ENCODE measurements at places on chromosomes 4 and X.

DNA sequence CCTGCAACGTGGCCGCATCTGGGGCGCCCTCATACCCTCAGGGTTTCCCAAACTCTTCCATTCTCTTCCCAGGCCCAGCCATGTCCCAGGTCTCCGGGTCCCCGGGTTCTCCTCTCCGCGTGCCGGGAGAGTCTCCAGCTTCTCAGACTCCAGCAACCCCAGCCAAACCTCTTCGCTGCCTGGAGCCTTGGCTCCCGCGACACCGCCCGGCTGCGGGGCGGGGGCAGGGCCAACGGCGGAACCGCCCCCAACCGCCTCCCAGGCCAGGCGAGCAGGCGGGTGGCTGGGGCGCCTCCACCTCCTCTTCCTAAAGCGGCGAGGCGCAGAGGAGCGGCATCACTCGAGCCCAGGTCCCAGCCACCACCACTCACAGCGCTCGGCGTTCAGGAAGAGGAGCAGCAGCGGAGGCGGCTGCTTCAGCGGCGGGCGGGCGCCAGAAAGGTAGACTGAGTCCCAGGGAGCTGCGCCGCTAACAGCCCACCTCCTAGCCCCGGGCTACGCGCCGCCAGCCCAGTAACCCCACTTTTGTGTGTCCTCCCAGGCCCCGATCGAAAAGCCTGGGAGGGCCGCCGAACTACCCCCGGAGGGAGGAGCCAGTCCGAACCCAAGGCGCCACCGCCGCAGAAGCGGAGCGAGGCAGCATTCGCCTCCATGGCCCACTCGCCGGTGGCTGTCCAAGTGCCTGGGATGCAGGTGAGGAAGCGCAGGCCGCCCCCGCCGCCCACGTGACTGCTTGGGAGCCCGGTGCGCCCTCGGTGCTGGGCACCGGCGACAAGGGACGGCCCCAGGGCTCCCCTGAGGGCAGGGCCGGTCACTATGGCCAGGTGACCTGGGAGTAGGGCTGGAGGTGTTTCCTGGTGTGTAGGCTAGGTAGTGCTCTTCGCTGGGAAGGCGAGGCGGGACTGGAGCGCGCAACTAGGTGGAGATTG is at the start of gene STK26:
STK26 (plus strand) TSS at position 336 of the 929 bp plus-strand sequence; CDS start at position 652, 316 bp downstream.
- peak; percentile 89 for DNase-seq

DNA sequence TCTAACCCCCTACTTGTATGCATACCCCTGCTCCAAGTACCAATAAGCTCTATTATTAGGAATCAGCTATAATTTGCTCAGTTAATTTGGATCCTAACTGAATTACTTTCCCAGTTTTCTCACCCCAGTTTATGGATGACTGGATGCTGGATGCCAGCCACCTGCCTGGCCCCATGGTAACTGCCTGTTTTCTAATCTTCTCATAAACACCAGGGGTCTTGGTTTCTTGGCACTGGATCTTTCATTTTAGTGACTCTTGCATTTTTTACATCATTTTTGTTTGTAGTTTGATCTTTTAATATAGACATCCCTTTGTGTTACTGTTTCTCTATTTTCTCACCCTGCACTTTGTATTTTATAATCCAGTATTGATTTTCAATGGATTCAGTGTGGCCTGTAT is 246.8 kb downstream of the ADGRL3 start:
- DNase-seq: no peak

DNA sequence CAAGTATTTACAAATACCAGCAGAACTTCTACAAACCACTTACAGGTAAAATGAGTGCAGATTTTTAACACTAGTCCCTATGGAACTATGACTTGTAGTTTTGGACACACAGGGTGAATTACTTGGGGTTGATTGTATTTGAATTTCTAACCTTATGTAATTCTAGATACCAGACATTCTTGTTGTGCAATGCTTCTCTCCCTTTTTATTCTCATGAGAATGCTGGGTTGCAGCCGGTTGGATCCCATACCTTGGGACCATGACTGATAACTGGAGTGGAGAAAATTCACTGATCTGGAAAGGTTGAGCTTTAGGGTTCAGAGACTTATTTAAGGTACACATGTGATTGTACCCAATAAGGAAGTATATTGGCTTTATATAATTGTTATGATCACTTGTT is 8.8 kb downstream of the TET2 start:
- DNase-seq: no peak

GRCh38 chr4:26935397-26935796 is 74.8 kb downstream of the STIM2 start:
- DNase-seq: no peak

DNA sequence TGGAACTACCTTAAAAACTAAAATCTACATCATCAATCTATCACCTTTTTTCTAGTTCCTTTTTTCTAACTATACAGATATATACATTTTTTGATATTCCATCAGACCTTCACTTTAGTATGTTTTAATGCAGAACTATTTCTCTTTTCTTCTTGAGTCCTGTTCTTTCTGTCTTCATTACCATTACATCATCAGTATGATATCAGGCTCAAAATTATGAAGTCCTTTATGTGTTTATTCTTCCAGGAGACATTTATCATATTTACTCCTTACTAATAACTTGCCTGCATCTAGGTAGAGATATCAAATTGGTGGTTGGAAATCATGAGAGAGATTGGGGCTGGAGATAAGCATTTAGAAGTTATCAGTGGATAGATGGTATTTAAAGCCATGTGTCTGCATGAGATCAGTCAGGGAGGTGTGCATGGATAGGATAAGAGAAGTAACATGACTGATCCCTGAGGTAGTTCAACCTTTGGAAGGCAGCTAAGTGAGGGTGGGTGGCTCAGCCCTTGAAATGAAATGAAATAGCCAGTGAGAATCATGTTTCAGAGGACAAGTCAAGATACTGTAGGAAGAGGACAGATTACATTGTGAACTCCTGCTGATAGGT is 43.1 kb downstream of the MRPL1 start:
- no peak for DNase-seq

DNA sequence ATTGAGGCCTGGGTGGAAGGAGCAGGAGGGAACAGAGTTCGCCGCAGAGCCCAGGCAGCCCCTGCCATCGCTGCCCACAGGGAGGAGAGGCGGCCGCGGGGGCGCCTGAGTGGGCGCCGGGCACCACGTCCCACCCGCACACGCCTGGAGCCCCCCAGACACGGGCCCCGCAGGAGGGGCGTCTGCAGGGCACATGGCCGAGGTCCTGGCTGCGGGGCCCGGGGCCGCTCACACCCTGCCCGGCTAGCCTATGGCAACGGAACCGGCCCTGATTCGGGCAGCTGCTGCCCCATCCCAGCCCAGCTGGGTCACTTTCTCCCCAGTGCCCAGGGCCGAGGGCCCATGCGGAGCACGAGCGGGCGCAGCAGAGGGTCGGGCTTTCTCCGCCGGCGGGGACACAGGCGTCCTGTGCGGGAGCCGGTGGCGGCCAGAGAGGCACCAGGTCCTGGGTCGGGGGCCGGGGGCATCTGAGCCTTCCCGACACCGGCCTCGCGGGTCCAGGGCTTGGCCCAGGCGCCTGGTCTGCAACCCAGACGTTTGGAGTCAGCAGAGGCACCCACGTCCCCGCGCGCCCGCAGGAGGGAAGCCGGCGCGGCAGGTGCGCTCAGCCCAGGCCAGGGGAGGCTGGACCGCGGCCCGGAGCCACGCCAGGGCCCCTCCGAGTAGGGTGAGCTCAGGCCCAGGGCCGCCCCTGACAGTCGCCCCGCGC is 91.2 kb downstream of the FAM53A start:
- peak; percentile 74 for DNase-seq

- no peak for DNase-seq
These were observed 183.8 kb upstream of the VCX3A start for GRCh38 chrX:6718766-6719165.

GRCh38 chr4:144557404-144557803 is 88.6 kb upstream of the HHIP start:
- no peak for DNase-seq

DNA sequence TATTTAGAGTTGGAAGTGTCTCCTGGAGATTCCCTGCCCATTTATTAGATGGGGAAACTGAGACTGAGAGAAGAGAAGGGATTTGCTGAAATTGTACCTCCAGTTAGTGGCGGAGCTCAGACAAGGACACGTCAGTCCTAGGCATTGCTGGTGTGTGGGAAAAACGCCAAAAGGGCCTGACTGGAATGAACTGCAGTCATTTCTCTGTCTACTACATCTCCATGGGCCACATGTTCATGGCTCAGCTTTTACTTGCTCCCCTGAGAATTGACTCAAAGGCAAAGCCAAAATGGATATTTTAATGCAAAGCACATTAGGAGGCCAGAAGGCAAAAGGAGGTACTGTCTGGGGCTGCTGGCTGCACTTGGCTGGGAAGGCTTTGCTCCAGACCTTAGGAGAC is 3.9 kb downstream of the TFDP3 start:
- no peak for DNase-seq

DNA sequence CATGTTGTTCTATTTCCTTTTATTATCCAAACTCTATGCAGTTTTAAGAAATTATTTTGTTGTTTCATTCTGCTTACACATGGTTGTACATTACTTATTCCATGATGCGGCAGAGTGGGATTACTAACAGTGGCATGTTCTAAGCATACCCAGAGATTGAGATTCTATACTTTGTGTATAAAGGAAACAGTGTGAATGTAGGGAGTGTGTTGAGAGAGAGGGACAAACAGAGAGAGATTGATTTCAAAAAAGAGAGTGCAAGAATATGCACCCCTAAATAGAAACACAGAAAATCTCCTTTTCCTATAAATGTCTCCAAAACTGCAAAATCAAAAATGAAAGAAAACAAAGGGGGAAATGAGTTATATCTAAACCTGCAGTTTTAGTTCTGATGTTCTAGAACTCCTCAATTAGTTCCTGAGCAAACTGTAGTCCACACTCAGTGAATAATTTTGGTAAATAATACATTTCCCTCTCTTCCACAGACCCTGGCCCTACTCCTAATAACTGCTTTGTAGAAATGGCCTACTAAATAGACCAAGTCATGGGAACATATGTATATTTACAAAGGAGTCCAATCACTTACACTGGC is 31.0 kb downstream of the SLC9B1 start:
- no peak for DNase-seq

- no peak for DNase-seq
These were observed 39.7 kb downstream of the RGS12 start for GRCh38 chr4:3332498-3332897.

GRCh38 chr4:74292111-74292870 is 16.0 kb upstream of the EPGN start:
- no peak for DNase-seq

DNA sequence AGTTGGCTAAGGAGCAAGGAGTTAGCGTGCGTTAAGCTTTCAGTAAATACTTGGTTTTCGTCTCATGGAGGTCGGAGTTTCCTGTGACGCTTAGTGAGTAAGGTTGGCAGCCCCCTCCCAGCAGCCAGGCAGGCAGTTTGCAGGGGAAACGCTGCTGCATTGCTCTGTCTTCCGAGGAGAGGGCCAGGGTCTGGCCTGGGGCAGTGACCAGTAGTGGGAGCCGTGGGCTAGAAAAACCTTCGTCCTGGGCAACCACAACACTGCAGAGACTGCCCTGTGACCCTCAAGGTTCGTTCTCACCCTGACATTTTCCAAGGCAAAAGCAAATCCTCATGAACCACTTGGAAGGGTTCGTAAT is 432 bp downstream of the TMEM175 start:
- DNase-seq: peak; percentile 75

DNA sequence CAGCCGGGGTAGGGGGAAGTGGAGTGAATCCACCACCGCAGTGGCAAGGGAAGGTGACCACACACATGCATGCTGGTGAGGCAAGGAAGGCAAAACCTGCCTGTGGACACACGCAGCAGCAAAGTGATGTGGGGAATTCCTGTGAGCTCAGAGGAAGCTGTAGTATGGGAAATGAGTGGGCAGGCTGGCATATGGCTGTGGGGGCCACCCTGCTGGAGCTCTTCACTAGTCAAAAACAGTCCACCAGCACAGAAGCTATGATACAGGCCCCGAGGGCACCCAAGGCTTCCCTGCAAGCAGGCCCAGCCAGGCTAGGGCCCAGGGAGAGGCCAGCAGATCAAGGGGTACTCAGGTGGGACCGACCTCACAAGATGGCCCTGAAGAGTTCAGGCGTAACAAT is 239.1 kb downstream of the CHM start:
- DNase-seq: no peak

DNA sequence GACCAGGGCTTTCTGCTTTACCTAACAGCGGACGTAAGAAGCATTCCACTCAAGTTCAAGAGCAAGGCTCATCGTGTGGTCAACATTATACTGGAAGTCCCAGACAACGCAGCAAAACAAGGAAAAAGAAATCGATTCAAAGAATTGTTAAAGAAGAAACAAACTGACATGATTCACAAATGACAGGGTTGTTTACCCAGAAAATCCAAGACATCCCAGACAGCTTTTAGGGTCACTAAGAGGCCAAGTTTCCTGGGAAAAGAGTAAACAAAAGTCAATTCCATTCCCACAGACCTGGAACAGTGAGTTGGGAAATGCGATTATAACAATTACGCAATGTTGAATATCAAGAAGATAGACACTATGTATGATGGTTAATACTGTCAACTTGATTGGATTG is 21.5 kb upstream of the HTRA3 start:
- no peak for DNase-seq

DNA sequence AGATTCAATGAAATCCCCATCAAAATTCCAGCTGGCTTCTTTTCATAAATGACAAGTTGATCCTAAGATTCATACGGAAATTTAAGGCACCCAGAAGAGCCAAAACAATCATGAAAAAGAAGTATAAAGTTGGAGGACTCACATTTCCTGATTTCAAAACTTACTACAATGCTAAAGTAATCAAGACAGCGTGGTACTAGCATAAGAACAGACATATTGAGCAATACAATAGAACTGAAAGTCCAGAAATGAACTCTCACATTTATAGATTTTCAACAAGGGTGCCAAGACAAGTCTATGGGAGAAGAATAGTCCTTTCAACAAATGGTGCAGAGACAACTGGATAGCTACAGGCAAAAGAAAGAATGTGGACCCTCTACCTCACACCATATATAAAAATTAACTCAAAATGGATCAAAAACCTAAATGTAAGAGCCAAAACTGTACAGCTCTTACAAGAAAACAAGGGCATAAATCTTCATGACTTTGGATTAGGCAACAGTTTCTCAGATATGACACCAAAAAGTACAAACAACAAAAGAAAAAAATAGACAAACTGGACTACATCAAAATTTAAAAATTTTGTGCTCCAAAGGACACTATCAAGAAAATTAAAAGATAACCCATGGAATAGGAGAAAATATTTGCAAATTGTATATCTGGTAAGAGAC is 28.5 kb downstream of the SASH3 start:
- no peak for DNase-seq

DNA sequence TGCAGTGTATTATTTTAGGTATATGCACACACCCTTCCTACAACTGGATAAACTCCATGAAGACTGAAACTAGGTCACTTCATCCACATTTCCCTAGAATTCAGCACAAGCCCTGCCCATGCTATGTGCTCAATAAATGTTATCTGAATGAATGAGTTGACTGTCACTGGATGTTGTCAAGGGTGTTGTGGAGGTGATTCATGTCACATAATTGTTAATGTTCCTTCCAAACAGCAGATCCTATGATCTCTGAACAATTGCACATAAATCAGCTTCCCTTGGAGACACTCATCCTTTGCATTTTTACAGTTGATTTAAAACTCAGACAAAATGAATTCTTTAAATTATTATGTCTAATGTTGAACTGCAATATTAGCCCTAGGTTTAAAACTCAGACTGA is 154.7 kb downstream of the TSPAN5 start:
- DNase-seq: no peak

- no peak for DNase-seq
These were observed 1.7 kb upstream of the WDR1 start for GRCh38 chr4:10118048-10119004.

- DNase-seq: no peak
These were observed 30.2 kb upstream of the PLCXD1 start for GRCh38 chrX:250965-251364.

Data from posterior vena cava (tissue), 2 donors.